ENCODE measurements at places on chromosomes 1 and 21. TPM values are rescaled to one million over a fixed set of nuclear protein-coding genes. Genes with fewer than 3 reads are reported as not detected.

- DNase-seq: no peak
Measured at GRCh38 chr1:38115682-38116202, 69.1 kb upstream of the POU3F1 start.

AADACL4 gene
- total RNA-seq: not detected

- no peak for DNase-seq
Measured at GRCh38 chr1:6134206-6134605, 45.9 kb downstream of the CHD5 start.

GUCA2A gene
- 2,096 TPM for total RNA-seq

- DNase-seq: no peak
Measured at GRCh38 chr1:116971258-116971860, 30.2 kb upstream of the CD101 start.

DNA sequence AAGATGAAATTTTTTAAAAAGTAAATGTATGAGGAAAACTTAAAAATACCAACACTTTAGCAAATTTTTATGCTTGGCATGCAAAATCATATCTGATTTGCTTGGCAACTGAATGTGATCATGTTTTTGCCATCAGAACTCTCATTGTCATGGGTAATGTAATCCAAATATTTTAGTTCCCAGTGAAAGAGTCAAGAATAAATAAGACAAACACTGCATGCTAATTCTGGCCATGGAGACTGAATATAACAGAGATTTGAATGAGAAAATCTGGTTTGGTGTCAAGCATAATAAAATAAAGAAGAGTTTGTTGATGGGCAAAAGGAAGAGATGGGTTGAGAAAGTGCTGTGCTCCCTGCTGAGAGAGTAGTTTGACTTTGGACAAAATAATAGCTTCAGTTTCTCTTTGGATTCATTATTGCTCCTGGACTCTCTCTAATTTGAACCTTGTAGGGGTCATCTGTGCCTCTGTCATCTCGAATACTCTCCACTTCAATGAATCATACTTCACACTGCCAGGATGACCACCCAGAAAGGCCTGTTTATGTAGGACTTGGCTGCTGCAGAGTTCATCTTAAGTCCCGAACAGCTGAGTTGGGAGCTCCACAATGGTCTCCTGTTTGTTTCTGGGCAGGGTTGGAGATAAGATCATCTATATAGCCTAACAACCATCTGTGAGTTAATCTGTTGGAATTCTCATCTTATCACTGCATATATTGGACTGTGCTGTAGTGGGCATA is 34.4 kb downstream of the ADAMTS1 start:
- no peak for DNase-seq

GRCh38 chr1:17527036-17527914 is 12.2 kb upstream of the ARHGEF10L start:
- peak; percentile 47 for DNase-seq

AIRE gene
- total RNA-seq: 0.18 TPM

PLA2G2A gene
- 83.9 TPM for total RNA-seq

- no peak for DNase-seq
Measured at GRCh38 chr1:58818976-58819375, 35.1 kb upstream of the JUN start.

- DNase-seq: no peak
Measured at GRCh38 chr1:45334308-45335245, 5.4 kb upstream of the TOE1 start.

TPTE gene
- not detected for total RNA-seq

- DNase-seq: no peak
Measured at GRCh38 chr1:46472498-46473181, 17.0 kb upstream of the DMBX1 start.

DNA sequence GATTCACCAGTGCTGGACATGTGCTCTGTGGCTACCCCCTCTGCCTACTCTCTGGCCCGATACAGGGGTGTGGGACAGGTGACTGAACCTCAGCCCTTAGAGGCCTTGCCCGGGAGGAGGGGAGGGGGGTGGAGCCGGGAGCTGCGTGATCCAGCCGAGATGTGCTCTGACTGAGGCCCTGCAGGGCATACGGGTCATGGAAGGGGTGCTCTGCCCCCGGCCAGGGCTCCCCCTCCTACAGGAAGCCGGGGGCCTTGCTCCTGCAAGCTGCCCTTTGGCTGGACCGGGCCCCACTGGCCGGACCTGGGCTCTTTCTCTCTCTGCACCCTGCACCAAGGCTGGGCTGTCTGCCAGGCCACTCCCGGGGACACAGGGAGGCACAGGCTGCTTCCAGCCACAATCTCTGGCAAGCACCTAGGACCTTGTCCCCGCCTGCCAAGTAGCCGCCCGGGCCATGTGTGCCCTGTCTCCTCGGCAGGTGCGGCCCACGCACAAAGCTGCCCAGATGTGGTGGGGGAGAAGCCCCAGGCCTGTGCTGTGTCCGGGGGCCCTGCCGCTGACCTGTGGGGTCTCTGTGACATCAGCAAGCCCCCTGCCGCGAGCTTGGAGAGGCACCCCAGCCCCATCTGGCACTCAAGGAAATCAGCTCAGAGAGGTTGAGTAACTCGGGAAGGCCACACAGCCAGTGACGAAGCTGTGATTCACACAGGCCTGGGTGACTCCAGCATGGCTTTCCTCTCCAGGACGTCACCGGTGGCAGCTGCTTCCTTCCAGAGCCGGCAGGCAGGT is 1.5 kb downstream of the SCNN1D start:
- peak; percentile 92 for DNase-seq

DNA sequence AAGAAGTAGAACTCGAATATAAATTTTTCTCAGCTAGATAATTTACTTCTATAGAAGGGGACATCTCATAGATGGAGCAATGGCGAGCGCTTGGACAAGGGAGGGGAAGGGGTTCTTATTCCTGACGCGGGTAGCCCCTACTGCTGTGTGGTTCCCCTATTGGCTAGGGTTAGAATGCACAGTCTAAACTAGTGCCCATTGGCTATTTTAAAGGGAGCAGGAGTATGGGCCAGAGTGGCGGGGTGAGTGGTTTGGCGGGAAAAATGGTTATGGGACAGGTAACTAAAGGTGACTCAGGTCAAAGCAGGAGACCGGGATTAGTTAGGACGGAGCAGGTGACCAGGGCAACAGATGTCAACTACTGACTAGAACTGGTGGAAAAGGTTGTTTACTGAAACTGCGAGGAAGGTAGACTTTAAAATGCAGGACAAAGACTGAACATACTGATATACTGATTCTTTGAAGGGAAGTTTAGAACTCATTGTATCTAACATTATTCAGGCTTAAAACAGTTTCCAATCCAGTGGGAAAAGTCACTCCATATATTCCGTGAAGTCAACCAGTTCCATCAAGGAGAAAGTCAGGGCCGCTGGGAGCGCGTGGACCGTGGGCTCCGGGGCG is 940 bp upstream of the ATAD3A start:
- DNase-seq: peak; percentile 13

Data from left colon (tissue), 2 donors.